ENCODE measurements at places on chromosomes 2 and 18. TPM values are rescaled to one million over a fixed set of nuclear protein-coding genes. Genes with fewer than 3 reads are reported as not detected.

GRCh38 chr18:22166069-22166950 is 3.1 kb upstream of the GATA6 start:
- peak overlapping the region; percentile 95 for H3K27ac ChIP-seq
- H3K27me3 ChIP-seq: peaks cover 68% of the 10 kb centered on the region
- peak overlapping the region; percentile 97 for H3K4me3 ChIP-seq
- peaks cover 19% of the 10 kb centered on the region for H3K4me1 ChIP-seq
- DNase-seq: peak; percentile 81

DNA sequence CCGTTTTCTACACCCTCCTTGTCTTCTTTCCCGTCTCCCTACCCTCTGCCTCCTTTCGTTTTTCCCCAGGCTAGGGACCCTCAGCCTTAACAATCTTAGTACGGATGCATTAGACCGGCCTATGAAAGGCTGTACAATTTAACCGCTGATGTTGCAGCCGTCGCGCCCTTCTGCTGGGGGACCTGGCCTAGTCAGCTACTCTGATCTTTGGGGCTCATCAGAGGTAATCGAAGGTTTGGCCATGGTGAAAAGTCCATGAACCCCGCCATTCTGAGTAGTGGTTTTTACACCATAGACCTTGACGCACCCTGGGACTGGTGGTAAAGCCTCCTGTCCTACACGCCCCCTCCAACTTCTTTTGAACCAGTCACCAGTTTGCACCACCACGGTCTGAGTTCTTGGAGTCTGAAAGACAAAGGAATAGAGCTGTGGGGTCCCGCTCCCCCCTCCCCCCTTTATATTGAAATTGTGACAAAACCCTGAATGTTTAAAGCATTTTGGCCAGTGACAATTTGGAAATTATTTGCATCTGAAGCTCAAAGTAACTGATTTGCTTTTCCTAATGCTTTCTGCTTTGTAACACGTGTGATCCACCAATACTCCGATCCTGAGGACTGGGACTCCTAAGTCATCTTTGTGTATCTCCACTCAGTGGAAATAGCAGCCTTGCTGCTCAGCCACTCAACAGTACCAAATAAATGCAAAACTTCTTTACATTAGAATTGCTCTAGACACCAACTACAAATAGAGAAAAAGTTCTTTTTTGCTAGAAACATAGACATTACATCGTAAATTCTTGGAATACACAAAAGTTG is 642 bp upstream of the SRSF7 start:
- no peaks in the 10 kb centered on the region for H3K27me3 ChIP-seq
- peak overlapping the region; percentile 83 for H3K4me3 ChIP-seq
- DNase-seq: no peak
- peak overlapping the region; percentile 92 for H3K27ac ChIP-seq
- peaks cover 6% of the 10 kb centered on the region for H3K4me1 ChIP-seq

DNA sequence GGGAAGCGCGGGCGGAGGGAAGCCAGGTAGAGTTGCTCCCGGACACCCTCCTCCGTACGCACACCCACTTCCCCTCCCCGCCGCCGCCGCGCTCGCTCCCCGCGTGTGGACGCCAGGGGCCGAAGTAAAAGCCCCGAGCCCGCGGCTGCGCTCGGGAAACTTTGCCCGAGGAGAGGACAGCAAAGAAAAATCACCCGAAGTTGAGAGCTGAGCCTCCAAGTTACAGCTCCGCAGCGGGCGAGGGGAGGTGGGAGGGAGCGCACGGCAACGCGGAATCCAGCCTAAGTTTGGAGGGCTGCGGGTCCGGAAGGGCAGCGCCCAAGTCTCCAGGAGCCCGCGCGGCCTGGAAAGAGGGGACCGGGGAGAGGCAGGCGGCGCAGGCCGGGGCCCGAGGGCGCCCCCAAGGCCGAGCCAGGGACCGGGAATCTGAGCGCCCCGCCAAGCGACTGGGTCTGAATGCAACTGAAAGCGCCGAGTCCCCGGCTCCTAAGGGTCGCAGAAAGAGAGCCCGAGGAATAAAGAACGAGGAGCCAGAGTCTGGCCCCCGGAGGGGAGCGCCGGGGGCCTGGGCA is 706 bp upstream of the BCL11A start:
- peaks cover 9% of the 10 kb centered on the region for H3K27me3 ChIP-seq
- peak overlapping the region; percentile 93 for H3K27ac ChIP-seq
- no peaks in the 10 kb centered on the region for H3K36me3 ChIP-seq
- peak; percentile 81 for DNase-seq

GRCh38 chr2:237720957-237721356 is 77.6 kb upstream of the RBM44 start:
- H3K27ac ChIP-seq: no peak overlapping the region
- H3K36me3 ChIP-seq: peaks cover 8% of the 10 kb centered on the region
- peaks cover 21% of the 10 kb centered on the region for H3K4me1 ChIP-seq
- no peak for DNase-seq

- no peaks in the 10 kb centered on the region for H3K4me1 ChIP-seq
- peaks cover 23% of the 10 kb centered on the region for H3K27me3 ChIP-seq
- peak; percentile 61 for DNase-seq
- H3K27ac ChIP-seq: no peak overlapping the region
- H3K36me3 ChIP-seq: no peaks in the 10 kb centered on the region
Measured at GRCh38 chr2:10835052-10835970, 22.7 kb upstream of the PDIA6 start.

AKAIN1 gene
- polyA plus RNA-seq: 0.12 TPM

C1QL2 gene
- polyA plus RNA-seq: 0.18 TPM

All from large intestine (tissue), 12 donors.